ENCODE measurements at places on chromosomes 13 and 19.

- no peak for DNase-seq
Observed at GRCh38 chr13:94188201-94188854, 291.2 kb downstream of the DCT start.

- no peak for DNase-seq
Observed at GRCh38 chr19:44741258-44741731, 7.2 kb upstream of the BCL3 start.

DNA sequence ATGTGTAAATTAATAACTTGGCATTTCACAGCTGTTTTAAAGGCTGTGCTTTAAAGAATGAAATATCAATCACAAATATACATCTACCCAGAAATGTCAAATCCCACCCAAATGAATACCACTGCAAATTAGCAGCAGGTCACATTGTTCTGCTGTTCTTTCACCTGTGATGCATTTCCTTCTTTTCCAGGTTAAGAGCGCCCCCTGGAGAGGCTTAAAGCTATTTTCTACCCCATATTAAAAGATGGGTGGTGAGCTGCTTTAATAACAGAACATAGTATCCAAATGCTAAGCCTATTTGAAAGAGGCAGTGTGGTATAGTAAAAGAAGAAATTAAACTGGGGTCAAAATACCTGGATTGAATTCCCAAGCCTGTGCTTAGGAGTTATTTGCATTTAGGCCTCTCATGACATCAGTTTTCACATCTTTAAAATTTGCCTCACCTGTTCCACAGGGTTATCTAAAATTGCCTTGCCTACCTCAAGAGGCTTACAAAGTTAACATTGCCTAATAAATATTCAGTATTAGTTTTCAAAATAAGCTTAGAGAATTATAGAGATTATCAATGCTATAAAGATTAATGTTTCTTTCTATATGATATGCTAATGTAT is 396.9 kb upstream of the SLITRK5 start:
- DNase-seq = no peak

DNA sequence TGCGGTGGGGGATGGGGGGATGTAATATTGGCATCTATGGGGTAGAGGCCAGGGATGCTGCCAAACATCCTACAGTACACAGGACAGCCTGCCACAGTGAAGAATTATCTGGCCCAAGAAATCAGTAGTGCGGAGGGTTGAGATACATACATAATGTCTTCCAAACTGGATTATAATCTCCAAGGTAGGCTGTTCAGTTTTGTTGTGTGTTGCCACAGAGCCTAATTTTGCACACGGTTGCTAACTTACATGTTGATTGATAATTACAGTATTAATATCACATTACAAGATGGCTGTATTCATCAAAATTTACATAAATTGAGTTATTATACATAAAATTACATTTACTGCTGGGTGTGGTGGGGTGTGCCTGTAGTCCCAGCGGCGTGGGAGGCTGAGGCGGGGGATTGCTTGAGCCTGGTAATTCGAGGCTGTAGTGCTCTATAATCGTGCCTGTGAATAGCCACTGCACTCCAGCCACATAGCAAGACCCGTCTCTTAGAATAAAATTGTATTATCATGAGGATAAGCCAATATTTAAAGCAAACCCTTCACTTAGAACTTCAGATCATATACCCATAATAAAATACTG is 8.1 kb downstream of the POMP start:
- DNase-seq = no peak

- DNase-seq = no peak
Observed at GRCh38 chr13:88136098-88136790, 465.1 kb downstream of the SLITRK5 start.

GRCh38 chr19:29571181-29571580 is 34.9 kb upstream of the POP4 start:
- no peak for DNase-seq

All from activated naive CD4-positive, alpha-beta T cell treated with anti-CD3 and anti-CD28 coated beads, Interleukin-2, amount 50 U/mL, for 16 hours (primary cell).